ENCODE measurements at places on chromosomes 7 and 10.

DNA sequence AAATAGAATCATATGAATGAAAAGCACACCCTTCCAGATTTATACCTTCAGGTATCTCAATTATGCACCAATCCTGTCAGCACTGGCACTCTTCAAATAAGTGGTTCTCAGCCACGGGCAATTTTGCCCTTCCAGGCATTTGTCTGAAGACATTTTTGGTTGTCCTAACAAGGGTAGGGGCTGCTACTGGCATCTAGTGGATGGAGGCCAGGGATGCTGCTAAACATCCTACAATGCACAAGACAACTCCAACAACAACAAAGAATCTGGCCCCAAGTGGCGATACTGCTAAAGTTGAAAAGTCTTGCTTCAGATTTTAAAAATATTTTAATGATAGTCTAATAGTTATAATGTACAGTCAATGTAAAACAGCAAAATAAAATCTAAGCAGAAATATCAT is 16.1 kb downstream of the CCDC186 start:
- no peak for DNase-seq

GRCh38 chr10:44723619-44724325 is 187.4 kb upstream of the TMEM72 start:
- peak; percentile 76 for DNase-seq

DNA sequence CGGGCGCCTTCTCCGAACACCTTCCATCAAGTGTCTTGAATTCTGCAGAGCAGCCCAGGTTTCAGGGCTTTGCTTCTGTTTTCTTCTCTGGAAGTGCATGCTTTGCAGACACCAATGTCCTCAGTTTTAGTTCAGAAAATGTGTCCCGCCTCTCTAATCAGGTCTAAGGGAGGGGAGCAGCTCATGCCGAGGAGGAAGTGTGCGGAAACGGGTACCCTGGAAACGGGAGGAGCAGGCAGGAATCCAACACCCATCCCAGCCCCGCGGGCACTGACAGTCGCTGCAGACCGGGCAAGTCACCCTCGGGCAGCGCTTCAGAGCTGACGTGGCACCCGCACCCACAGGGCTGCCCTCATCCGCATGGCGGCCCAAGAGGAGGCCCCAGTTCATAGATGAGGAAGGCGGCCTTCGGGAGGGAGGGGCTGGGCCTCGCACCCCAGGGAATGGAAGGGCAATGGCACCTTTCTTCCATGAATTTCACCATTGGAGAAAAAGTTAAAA is 338.7 kb downstream of the DNAJB6 start:
- no peak for DNase-seq

- DNase-seq = no peak
Measured at GRCh38 chr7:81859433-81859832, 89.6 kb upstream of the HGF start.

- peak; percentile 6 for DNase-seq
Measured at GRCh38 chr10:33143160-33143728, 185.2 kb upstream of the ITGB1 start.

- no peak for DNase-seq
Measured at GRCh38 chr10:127851661-127852194, 41.0 kb downstream of the CLRN3 start.

GRCh38 chr10:75012471-75012870 is 99.0 kb upstream of the SAMD8 start:
- no peak for DNase-seq

- DNase-seq = peak; percentile 87
Measured at GRCh38 chr7:82615527-82615926, 171.9 kb upstream of the CACNA2D1 start.

DNA sequence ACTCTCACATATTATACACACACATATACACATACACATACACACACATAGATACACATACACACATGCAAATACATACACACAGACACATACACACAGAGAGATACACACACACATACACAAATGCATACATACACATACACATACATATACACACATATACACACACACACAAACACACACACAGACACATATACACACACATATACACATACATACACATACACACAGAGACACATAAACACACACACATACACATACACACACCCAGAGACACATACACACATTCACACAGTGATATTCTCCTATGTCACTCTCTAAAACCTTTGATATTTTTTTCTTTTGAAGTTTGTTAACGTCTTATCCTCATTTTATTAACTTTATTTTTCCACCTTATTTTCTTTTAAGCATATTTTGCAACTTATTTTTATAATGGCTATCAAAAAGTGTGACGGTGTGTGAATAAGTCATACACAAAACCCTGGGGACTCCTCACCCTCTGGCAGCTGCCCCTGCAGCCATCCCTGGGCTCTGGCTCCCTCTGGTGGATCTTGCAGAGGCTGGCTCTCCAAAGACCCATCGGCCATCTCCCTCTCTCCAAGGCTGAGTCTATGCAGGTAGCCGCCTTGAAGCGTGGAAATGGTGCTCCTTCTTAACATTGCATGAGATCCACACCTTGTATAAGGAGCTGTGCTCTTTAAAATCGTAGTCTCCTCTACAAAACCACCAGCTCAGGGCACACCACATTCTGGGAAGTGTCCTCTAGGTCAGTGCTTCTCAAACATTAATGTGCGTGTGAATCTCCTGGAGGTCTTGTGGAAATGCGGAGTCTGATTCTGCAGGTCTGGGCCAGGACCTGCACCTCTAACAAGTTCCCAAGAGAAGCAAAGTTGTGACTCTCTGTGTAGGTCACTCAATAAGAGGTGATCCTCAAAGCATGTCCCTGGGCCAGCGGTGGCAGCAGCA is 4.1 kb upstream of the C10orf120 start:
- DNase-seq = peak; percentile 73

- DNase-seq = no peak
Measured at GRCh38 chr10:127524229-127524628, 24.9 kb upstream of the NPS start.

GRCh38 chr10:44293306-44293778 is 91.6 kb downstream of the CXCL12 start:
- DNase-seq = no peak

GRCh38 chr10:35135861-35136260 is 9.2 kb downstream of the CREM start:
- DNase-seq = no peak

- peak; percentile 89 for DNase-seq
Measured at GRCh38 chr10:3805791-3806461, 20.9 kb upstream of the KLF6 start.

GRCh38 chr7:78734626-78735025 is 718.8 kb downstream of the MAGI2 start:
- DNase-seq = peak; percentile 6

- DNase-seq = no peak
Measured at GRCh38 chr7:41117431-41117830, 585.5 kb downstream of the INHBA start.

DNA sequence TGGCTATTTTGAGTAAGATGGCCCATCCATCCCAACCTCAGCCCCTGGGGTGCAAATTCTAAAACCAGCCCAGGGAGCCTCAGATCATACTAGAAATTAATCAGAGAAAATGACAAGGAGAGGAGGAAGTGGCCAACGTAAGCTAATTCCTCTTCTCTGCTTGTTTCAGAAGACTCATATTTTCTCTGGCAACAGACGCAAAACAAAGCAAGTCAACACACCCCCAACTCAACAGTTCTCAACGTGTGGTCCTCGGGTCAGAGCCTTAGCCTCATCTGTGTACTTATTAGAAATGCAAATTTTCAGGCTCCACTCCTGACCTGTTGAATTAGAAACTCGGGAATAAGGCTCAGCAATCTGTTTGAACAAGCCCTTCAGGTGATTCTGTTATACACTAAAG is 413.9 kb upstream of the AUTS2 start:
- no peak for DNase-seq

- DNase-seq = peak; percentile 65
Measured at GRCh38 chr7:92058040-92058439, 76.2 kb downstream of the CYP51A1 start.

DNA sequence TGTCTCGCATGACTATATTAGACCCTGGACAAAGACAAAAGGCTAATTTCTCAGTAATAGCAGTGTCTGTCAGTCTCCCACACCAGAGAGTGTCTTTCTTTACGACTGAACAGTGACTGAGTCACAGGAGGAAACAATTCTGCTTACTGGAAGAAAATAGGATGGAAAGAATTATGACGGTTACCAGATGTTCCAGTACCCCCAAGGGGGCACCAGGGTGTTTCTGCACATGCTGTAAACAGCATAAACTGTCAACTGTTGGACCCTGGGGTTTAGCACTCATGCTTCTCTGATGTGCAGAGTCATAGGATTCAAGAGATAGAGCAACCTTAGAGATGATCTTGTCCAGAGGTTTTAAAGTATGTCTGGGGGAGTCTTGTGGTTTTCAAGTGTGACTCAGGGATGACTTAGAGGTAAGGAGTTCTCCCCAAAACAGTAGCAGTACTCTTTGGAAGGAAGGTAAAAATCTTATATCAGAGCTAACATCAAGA is 291.7 kb downstream of the THSD7A start:
- DNase-seq = peak; percentile 93

DNA sequence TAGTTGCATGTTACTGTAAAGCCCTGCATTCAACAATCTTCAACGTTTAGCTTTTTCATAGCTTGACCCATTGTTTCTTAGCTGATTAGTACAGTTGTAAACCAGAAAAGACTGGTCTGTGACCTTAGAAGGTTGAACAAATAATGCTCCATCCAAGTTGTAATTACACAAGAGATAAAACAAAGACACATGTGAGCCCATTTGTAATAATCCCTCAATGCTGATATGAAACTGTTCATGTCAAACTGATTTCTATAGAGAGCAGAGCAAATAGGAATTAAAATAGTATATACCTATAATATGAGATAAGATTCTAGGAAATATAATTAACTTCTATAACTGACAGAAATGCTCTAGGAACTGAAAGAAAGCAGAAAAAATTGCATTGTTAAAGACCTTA is 94.7 kb upstream of the SLC25A13 start:
- DNase-seq = no peak

- DNase-seq = peak; percentile 60
Measured at GRCh38 chr10:92839191-92840085, 8.9 kb upstream of the EXOC6 start.

- peak; percentile 82 for DNase-seq
Measured at GRCh38 chr7:138000081-138000701, 1.7 kb downstream of the CREB3L2 start.

- no peak for DNase-seq
Measured at GRCh38 chr10:115935731-115936130, 337.3 kb downstream of the GFRA1 start.

Measured in NB4 (cell line).